Hindlimb muscle (tissue), 1 donor: ENCODE measurements at places on chromosomes 16 and 17. TPM values are rescaled to one million over a fixed set of nuclear protein-coding genes. Genes with fewer than 3 reads are reported as not detected.

SLC2A4 gene
- polyA plus RNA-seq: 42.0 TPM

TBC1D3I gene
- polyA plus RNA-seq: not detected

DNASE1L2 gene
- polyA plus RNA-seq: 1.1 TPM

MGAT5B gene
- polyA plus RNA-seq: 1.0 TPM

MEOX1 gene
- polyA plus RNA-seq: 10.1 TPM

C16orf86 gene
- polyA plus RNA-seq: 2.6 TPM

CACNA1H gene
- 69.6 TPM for polyA plus RNA-seq

UTS2R gene
- polyA plus RNA-seq: 12.6 TPM

SPATA20 gene
- polyA plus RNA-seq: 31.4 TPM

TBC1D3 gene
- 0.34 TPM for polyA plus RNA-seq

HSD17B2 gene
- 0.30 TPM for polyA plus RNA-seq

CEP131 gene
- 15.4 TPM for polyA plus RNA-seq

PFAS gene
- polyA plus RNA-seq: 34.9 TPM

HBA1 gene
- 1,043 TPM for polyA plus RNA-seq

NDE1 gene
- 23.0 TPM for polyA plus RNA-seq

PIMREG gene
- polyA plus RNA-seq: 13.3 TPM

ACAP1 gene
- 13.6 TPM for polyA plus RNA-seq

VMP1 gene
- polyA plus RNA-seq: 53.8 TPM

MT3 gene
- 8.7 TPM for polyA plus RNA-seq

FAM83G gene
- polyA plus RNA-seq: 0.46 TPM

TGFB1I1 gene
- 114 TPM for polyA plus RNA-seq

G6PC1 gene
- polyA plus RNA-seq: not detected

PHLPP2 gene
- polyA plus RNA-seq: 6.3 TPM

KATNB1 gene
- polyA plus RNA-seq: 53.8 TPM

PRKCB gene
- polyA plus RNA-seq: 1.4 TPM

STAC2 gene
- 0.25 TPM for polyA plus RNA-seq

WNK4 gene
- polyA plus RNA-seq: 0.19 TPM

TMEM114 gene
- not detected for polyA plus RNA-seq

CA5A gene
- polyA plus RNA-seq: 0.18 TPM

HSF5 gene
- 0.05 TPM for polyA plus RNA-seq

KRTAP4-5 gene
- polyA plus RNA-seq: not detected

C1QTNF8 gene
- not detected for polyA plus RNA-seq
